ENCODE measurements at places on chromosomes 6 and 20.

- no peak for DNase-seq
These were observed 224.3 kb downstream of the ERMARD start for GRCh38 chr6:169975701-169976100.

GRCh38 chr20:36777576-36777975 lies 4.0 kb upstream of the DSN1 start:
- DNase-seq: no peak

DNA sequence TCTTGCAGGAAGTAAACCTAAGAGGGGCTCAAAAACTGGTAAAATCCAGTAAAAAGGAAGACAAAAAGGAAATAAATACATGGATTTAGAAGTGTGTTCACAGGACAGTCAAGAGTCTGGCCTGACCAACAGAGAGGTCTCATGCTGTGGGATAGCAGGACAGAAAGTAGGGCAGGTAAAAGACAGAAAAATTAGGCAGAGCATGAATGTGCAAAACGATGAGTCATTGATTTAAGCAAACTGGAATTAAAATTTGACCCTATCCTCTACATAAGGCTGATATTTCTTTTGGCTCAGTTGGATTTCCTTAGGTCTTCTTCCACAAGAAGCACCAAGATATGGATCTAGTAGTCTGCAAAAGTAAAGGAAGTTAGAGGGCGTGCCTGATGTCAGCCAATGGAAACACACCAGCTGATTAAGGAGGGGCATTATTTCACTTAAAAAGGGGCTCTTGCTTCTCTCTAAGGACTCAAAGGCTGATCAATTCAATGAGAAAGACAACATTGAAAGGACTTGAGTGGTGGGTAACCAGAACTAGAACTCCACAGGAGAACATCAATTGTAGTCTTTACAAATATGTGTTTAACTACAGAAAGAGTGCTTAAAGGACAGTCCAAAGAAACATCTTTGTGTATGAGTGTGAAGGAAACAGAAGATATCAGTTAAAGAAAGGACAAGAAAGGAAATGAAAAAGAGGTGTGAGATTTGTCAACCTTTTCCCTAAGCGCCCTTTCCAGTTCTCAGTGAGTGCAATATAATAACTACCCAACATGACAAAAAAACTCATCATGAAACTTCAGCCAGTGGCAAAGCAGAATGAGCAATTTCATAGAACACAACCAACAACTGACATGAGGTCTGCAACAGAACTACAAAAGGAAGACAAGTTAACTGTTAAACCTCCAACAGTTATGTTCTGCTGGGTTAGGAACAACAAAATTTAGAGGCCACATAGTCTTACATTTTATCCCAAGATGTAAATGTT lies 19.4 kb upstream of the MYB start:
- no peak for DNase-seq

DNA sequence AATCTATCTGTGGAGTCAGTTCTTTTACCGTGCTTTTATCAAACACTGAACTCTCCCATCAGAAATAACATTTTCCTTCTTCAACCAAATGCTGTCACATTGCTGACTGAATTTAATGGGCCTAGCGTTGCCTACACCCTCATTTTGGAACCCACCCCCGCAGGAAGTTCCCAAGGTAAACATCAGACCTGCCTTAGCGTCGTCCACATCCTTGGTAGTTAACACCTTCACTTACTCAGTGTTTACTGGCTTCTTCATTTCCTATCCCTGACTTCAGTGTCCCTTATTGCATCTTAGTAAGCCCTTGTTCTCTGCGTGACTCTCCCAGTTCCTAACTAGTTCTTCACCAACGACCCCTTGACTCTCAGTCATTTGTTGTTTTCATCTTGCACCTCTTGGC lies 491.4 kb upstream of the SOX4 start:
- no peak for DNase-seq

DNA sequence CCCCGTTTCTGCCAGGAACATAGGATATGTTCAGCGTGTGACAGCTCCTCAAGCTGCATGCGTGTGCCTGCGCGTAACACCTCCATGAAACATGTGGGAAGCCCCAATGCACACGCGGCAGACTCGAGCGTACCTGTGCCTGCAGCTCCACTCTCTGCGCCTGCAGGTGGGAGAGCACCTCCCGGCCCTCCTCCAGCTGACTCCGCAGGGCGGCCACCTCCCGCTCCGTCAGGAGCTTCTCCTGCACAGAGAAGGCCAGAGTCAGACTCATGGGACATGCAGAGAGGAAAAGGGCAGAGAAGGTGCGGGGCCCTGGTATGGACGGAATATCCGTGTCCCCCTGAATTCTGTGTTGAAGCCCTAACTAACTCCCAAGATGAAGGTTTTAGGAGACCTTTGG lies 22.4 kb downstream of the BFSP1 start:
- DNase-seq: no peak

DNA sequence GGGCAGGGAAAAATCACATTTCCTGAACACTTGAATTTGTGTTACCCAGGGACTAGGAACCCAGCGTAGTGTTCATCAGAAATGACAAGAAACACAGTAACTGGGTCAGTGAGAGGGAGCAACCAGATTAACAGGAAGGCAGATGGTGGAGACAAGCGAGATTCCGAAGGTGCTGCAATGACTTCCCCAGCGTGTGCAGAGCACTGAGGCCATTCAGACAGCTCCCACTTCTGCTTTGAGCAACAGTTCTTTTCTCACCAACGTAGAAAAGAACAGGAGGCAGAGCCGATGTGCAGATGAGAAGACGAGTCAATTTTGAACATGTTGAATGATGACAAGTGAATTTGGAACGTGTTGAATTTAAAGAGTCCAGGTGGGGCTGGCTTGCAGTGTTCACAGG lies 63.1 kb upstream of the IFNGR1 start:
- no peak for DNase-seq

GRCh38 chr6:87820343-87820984 lies 118.4 kb upstream of the AKIRIN2 start:
- DNase-seq: no peak

DNA sequence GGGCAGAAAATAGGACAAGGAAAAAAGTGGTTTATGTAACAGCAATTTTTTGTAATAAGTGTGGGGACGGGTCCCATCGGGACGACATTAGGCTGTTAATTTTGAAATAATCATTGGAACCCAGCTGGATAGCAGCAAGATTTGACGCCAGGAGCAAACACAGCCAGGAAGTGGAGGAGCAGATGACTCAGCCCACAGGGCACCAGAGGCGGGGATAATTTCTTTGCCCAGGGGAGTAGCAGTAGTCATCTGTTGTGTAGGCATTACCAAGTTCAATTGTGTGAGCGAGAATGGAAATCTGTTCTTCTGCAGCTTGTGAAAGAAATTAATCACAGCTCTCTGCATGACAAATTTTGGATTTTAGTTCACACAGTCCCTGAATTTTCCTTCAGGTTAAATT lies 22.6 kb upstream of the RIN2 start:
- DNase-seq: no peak

DNA sequence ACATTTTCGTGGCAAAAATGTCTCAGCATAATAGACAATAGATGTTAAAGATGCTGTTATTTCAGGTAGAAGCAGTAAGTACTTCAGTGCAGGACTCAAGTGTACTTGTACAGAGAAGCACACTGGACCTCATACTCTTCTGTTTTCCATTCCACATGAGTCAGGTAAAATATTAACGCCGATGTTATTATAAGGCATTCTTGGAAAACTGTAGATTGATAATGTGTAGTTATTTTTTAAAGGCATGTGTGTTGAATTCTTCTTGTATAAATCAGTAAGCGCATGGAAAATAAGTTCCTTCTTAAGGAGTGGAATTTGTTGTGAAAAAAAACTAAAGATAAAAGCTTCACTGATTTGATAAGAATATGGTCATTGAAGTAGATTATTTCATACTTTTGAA lies 45.8 kb downstream of the DOP1A start:
- DNase-seq: no peak

DNA sequence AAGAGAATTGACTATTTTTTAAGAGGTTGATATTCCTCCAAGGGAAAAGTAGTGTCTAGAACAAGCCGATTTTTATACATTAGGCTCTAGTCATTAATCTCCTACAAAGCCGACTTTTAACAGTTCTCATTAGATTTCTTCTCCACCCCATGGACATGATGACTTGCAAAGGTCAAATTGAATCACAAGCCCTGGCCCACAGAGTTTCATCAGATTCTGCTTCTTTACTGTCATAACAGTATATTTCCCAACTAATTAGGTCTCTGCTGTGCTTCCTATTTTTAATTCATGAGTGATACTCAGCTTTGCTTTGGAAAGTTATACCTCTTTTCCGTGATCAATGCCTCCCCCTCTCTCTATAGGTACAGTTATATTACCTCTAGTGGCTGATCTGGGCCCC lies 90.6 kb upstream of the ADGRB3 start:
- DNase-seq: no peak
